ENCODE measurements at places on chromosomes 5 and 9. TPM values are rescaled to one million over a fixed set of nuclear protein-coding genes. Genes with fewer than 3 reads are reported as not detected.
A peak's percentile ranks its signal among the peaks of the same experiment; 100 is the strongest.

- no peak for DNase-seq
Observed at GRCh38 chr5:129387944-129388343, 72.2 kb upstream of the ADAMTS19 start.

GRCh38 chr9:17793713-17794622, 215.1 kb downstream of the SH3GL2 start:
- DNase-seq: no peak

The FOXD4L5 gene
- polyA plus RNA-seq: 0.27 TPM

The SIT1 gene
- 0.51 TPM for polyA plus RNA-seq

DNA sequence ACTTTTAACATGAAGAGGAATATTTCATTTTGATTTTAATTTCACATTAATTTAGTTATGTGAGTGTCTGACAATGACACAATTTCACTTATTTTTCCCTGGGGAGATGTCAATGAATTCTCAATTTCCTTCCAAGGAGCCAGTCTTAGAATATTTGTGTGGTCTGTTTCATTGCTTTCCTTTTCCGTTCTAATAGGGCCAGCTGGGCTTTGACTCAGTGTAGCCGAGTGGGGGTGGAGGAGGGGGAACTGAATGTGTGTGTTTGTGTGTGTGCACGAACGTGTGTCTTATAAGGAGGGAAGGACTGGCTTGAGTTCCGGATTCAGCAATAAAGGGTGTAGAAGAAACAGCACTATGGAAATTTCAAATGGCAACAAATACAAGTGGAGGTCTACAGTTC, 100.0 kb downstream of the BASP1 start:
- no peak for DNase-seq

DNA sequence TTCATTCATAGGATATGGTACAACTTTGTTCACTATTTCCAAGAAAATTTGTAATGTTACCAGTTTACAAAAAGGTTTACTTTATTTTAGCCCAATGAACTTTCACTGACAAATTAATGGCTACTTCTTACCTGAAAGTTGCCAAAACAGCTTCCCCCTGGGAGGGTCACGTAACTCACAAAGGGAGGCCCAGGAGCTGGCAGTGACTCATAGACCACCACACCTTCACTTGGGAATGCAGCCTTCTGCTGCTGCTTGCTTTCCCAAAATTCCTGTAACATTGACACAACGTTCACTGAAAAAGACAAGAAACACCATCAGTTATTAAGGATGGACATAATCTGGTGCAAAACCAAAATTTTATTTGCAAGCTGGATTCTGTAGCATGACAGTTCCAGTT, 18.1 kb downstream of the LIX1 start:
- no peak for DNase-seq

- peak; percentile 80 for DNase-seq
Observed at GRCh38 chr9:98796364-98797101, at the start of gene ANKS6. ANKS6 (minus strand) TSS chr9:98796555; CDS start chr9:98796491, 64 bp downstream.

The FBXO4 gene
- polyA plus RNA-seq: 23.0 TPM

Measured in right lung (tissue), 10 donors.